Muscle of arm (tissue), 14 donors: ENCODE measurements at places on chromosomes 3 and 15. TPM values are rescaled to one million over a fixed set of nuclear protein-coding genes. Genes with fewer than 3 reads are reported as not detected.
A peak's percentile ranks its signal among the peaks of the same experiment; 100 is the strongest.

- DNase-seq: no peak
Measured at GRCh38 chr3:143820466-143821221, 27.6 kb downstream of the SLC9A9 start.

DNA sequence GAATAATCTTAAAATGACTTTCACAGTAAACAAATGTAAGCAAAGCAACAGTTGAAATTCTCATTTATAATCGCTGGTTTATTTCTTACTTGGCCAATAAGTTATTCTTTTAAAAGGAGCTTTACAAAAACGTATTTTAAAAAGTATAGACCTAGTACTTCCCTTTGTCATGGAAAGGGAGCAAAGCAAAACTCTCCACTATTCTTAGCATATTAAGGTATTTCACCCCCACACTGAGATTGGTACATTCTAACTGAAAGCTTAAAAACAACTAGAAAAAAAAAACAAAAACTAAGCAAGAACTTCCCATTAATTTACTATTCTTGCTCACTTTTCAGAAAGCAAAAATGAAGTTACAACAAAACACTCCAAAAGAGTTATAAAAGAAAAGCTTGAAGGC, 1.5 kb downstream of the ATG3 start:
- no peak for DNase-seq

- no peak for DNase-seq
Measured at GRCh38 chr3:108117241-108117775, 26.5 kb upstream of the CD47 start.

GRCh38 chr3:89740080-89740880, 632.9 kb downstream of the EPHA3 start:
- DNase-seq: peak; percentile 15

DNA sequence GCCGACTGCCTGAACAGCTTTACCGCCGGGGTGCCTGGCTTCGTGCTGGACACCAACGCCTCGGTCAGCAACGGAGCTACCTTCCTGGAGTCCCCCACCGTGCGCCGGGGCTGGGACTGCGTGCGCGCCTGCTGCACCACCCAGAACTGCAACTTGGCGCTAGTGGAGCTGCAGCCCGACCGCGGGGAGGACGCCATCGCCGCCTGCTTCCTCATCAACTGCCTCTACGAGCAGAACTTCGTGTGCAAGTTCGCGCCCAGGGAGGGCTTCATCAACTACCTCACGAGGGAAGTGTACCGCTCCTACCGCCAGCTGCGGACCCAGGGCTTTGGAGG, 815 bp downstream of the SPINT1 start:
- no peak for DNase-seq

GRCh38 chr3:19881036-19881435, 53.0 kb downstream of the EFHB start:
- no peak for DNase-seq

- no peak for DNase-seq
Measured at GRCh38 chr3:183317886-183318865, 65.1 kb downstream of the B3GNT5 start.

DNA sequence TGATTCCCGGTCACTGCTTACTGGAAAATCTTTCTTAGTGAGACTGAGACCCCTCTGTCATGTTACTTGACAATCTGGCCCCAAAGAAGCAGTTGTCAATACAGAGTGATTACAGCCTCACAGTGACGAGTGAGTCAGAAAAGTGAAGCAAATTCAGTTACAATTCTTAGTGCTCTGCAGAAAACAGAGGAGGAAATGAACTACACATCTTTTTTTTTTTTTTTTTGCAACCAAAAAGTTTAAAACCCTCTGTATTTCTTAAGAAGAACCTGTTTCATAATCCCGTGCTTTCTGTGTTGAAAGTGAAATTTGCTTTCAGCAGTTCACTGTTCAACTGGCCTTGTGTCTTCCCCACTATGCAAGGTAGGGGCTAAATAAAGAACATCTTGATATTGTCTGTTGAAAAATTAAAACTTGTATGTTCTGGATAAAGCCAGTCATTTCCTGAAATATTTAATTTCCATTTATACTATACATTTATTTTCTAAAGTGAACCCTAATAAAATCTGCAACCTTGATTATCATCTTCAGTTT, 1.9 kb downstream of the AQP9 start:
- DNase-seq: no peak

- no peak for DNase-seq
Measured at GRCh38 chr3:70973558-70973957, 610.0 kb downstream of the FOXP1 start.

DNA sequence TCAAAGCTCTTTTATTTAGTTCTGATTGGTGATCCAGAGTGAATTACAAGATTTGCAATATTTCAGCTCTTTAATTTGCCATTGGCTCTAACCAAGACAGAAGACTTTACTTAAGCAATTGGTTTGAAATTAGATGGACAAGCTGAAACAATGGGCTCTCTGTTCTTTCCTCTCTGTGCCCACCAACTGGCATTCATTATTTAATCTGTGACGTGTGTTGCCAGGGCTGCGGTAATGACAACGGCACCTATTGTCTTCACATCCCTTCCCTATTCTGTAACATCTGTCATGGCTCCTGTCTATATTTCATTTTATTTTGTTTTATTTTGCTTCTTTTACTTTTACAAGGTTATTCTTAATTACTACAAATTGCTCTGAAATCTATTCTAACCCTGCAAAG, 33.9 kb downstream of the PLD1 start:
- no peak for DNase-seq

DNA sequence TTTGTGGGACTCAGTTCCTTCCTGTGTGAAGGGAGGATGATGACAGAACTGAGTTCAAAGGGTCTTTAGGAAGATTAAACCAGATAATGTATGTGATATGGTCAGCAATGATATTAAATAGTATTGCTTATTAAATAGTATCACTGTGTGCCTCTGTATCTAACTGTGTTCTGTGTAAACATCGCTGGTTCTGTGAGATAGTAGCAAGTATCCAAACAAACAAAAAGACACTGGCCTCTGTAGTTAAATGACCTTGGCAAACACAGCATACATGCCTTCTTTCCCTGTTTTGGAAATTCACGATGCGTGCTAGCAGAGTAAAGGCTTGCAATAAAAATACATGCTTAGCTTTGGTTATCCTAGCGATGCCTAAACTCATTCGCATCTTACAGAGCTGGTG, 76.1 kb downstream of the MESD start:
- no peak for DNase-seq

DNA sequence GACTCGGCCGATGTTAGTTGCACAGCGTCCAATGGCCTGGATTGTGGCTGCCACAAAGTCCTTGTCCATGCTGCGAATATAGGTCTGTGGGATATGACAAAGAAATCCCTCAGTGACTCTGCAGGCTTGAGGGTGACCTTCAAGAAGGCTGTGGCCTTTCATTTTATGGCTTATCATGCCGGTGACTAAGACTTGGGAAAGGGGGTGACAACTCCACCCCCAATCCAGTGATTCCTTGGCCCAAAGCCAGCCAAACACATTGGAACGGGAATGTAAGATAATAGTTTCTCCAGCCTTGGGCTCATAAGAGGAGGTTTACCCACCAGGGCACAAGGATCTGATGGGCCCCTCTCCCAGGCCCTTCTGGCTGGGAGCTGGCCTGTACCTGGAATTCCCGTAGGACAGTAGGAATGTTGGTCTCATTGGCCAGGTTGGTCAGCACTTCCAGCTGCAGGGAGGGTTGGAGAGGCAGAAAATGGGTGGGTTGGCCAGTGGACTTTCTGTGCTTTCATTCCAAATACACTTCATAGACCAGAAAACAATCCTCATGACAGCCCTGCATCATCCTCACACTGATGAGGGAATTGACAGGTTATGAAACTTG, 30.7 kb upstream of the CPEB1 start:
- no peak for DNase-seq

- DNase-seq: no peak
Measured at GRCh38 chr3:13636186-13636585, 87.3 kb downstream of the FBLN2 start.

DNA sequence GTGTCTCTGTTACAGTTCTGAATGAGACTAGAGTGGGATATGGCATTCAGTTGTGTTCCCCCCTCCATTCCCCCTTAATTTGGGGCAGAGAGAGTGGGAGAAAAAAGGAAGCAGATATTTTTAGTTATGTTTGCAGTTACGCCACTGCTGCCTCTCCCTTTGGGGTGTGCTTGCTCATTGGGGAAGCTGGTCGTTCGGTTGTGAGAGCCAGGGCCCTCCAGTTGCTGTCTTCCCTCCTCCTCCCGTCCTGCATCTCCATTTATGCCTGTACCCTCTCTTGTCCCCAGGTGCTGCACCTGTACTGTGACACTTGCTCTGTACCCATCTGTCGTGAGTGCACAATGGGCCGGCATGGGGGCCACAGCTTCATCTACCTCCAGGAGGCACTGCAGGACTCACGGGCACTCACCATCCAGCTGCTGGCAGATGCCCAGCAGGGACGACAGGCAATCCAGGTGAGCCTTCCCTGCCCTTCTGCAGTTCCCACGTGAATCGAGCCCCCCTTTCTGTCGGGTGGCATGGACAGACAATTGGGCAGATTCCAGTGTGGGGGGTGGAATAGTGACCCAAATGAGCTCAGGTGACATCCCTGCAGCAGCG, 55.8 kb downstream of the TRIM71 start:
- DNase-seq: no peak

- DNase-seq: no peak
Measured at GRCh38 chr3:45880725-45881077, 5.6 kb upstream of the CCR9 start.

DNA sequence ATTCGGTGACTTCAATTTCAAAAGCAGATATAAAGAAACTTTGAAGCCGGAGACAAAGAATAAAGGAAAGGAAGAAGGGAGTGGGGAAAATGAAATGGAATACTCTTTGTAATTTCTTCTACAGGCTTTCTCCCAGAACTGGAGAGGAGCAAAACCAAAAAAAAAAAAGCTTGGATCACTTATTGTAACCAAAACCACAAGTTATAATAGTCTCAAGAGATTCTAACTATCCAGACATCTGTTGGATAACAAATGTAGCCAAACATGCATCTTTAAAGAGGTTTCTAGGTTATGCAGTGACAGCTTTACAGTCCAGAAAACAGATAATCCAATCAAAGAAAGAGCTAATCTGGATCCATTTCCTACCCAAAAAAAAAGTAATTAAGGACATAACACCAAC, 36.2 kb downstream of the VGLL3 start:
- DNase-seq: peak; percentile 51

- no peak for DNase-seq
Measured at GRCh38 chr15:47870956-47871625, 153.8 kb downstream of the SEMA6D start.

DNA sequence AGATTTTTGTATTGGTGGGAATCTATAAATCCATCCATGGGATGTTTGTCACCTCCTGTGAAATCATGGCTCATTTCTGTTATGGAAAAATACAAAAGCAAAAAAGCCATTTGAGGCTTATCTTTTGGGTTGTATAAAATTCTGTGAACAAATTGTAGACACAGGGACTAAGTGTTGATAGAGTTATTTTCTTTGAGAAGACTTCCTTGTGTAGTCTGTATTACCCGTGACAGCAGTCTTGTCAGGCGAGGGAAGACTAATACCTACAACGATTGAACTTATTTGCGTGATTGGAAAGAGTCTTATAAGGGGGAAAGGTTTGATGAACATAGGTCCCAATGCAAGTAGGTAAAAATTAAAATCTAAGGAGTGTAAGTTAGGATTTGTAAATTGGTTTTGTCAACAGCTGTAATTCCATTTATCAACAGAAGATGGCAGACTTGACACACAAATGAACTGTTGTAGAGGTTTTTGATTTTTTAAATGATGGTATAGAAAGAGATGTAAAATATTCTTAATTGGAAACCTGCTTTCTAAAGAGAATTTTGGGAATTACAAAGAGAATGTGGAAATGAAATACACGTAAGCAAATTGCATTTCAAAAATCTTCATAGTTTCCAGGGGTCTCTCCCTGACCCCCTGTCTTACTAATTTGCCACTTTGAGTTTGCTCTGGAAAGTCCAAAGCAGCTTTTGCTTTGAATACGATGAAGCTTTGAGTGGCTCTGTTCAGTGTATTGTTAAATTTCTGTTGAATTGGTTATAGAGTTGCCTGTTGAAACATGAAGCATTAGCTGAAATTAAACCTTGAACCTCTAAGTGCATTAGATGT, 33.2 kb downstream of the SLC25A26 start:
- DNase-seq: no peak

- DNase-seq: no peak
Measured at GRCh38 chr3:53180305-53181023, 19.5 kb downstream of the PRKCD start.

DNA sequence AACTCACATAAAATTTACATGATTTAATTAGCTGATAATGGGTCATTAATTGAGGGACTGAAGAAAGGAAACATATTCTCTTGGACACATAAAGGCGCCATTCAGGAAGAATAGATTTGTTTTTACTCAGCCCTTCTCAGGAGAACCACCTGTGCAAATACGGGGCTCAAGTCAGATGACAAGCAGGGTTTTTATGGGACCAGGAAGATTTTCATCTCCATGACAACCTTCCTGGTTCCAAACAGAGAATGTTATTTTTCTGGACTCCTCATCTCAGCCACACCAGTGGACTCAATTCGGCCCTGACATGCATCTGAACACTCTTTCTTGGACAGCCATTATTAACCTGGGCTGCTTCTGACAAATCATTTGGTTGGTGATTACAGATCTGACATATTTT, 120.5 kb downstream of the PDZRN3 start:
- DNase-seq: no peak

DNA sequence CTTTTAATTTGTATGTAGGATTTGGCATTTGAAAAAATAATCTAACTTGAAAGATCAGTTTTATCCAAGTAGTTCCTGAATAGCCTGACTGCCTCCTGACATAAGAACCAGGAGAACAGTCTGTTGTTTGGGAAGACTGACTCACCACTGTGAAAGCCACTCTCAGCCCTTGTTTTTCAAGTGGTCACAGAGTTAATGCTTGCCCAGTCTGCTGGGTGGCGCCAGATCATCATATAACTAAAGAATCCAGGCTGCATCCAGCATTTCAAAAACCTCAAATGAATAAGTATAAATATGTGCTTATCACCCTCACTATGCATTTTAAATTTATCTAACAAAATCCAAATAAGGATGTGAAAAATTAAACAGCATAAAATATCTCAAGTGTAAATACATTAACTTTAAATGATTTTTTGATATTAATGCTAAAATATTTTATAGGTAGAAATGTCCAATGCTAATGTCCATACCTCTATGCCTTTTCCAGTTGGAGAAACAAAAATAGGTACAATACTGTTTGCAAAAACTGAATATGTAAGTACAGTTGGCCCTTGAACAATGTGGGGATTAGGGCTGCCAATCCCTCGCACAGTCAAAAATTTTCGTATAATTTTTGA, 26.9 kb upstream of the ZBBX start:
- DNase-seq: peak; percentile 49

- DNase-seq: no peak
Measured at GRCh38 chr3:10568549-10568948, 63.2 kb upstream of the ATP2B2 start.

TMCO5A gene
- not detected for polyA plus RNA-seq

TLR9 gene
- 0.12 TPM for polyA plus RNA-seq

GOLGA8G gene
- polyA plus RNA-seq: not detected

C2CD4B gene
- 3.5 TPM for polyA plus RNA-seq

RTP3 gene
- 0.09 TPM for polyA plus RNA-seq

KIF9 gene
- polyA plus RNA-seq: 7.6 TPM

GMNC gene
- polyA plus RNA-seq: 0.08 TPM

CFAP100 gene
- not detected for polyA plus RNA-seq

KY gene
- 79.3 TPM for polyA plus RNA-seq

CAMK1 gene
- polyA plus RNA-seq: 12.7 TPM
